NT2/D1 (cell line): ENCODE measurements at places on chromosomes 2 and 18.

DNA sequence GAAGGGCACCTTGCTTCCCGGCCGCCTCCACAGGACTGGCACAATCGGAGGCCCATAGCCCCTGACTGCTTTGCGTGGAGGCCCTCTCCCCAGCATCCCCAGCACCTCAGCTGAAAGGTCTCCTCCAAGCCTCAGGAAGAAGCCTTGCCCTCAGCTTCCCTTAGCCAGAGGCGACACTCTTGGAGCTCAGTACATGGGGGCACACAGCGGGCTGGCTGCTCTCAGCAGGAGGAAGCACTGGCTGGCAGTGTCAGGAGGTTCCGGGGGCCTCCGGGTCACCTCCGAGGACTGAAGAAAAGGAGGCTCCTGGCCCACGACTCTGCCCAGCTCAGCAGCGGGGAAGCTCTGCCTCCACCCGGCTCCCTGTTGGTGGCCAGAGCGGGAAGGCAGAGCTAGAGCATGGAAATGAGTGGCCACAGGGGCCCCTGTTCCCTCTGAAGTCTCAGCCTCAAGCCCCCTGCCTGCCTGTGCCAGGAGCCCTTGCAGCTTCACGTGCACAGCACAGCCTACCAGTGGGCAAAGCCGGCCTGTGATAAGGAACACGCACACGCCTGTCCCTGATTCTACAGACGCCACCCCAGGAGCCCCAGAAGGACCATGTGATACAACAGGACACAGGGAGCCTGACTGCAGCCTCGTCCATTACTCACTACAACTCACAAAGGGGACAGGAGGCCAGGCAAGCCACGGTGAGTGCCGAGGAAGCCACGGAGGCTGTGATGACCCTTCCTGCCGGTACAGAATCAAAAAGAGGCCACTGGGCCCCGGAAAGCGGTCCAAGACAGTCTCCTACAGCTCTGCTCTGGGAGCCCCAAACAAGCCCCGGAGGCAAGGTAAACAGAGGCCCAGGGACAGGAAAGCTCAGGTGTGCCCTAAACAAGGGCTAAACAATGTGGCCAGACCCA lies 15.5 kb downstream of the HDAC4 start:
- no peak for DNase-seq

GRCh38 chr2:25992556-25992955 lies 10.3 kb upstream of the KIF3C start:
- no peak for DNase-seq

DNA sequence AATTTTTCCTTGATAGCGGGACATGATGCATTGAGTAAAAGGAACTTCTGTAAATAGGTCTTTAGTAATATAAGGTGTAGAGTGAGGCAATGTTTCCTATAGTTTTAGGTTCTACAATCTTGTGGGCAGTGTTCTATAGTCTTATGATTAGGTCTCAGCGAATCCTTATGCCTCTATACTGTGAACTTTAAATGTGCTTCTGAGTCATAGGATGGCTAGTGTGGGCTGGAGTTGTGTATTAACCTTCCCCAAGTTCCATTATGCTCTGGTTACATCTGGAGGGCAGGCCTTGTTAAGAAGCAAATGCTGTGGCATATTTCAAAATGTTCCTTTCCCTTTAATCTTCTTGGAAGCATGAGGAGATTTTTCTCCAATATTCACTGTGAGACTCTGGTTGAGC lies 73.5 kb downstream of the ROCK2 start:
- DNase-seq: no peak

GRCh38 chr2:18362696-18363095 lies 197.8 kb downstream of the RDH14 start:
- DNase-seq: no peak

GRCh38 chr2:19711470-19712372 lies 190.1 kb downstream of the TTC32 start:
- peak; percentile 89 for DNase-seq

GRCh38 chr2:176126929-176127773 lies 2.4 kb upstream of the HOXD8 start:
- DNase-seq: no peak
